Amniotic stem cell (primary cell): ENCODE measurements at places on chromosomes 6 and 20.

DNA sequence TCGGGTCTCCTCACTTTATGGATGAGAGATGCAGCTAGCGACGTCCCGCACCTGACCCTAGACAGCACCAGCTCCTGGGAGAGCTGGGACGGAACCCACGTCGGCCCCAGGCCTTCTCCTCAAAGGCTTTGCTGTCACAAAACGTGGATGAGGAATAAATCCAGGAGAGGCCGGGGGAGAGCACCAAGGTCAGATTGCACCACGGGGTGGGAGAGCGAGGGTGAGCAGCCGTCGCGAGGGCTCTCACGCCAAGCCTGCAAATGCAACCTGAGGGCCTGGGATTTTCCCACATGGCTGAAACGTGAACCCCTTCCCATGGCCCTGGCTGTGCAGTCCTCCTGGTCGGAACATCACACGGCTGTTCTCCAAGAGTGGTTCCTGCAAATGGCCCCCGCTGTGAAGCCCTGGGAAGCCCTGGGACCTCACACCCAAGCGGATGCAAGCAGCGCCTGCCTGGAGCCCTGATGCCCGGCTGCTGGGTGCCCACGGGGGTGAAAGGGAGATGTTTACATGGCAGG is 45.3 kb downstream of the DLL1 start:
- no peak for DNase-seq

- DNase-seq = no peak
These were observed 359.3 kb upstream of the PLCB4 start for GRCh38 chr20:8709627-8710026.

DNA sequence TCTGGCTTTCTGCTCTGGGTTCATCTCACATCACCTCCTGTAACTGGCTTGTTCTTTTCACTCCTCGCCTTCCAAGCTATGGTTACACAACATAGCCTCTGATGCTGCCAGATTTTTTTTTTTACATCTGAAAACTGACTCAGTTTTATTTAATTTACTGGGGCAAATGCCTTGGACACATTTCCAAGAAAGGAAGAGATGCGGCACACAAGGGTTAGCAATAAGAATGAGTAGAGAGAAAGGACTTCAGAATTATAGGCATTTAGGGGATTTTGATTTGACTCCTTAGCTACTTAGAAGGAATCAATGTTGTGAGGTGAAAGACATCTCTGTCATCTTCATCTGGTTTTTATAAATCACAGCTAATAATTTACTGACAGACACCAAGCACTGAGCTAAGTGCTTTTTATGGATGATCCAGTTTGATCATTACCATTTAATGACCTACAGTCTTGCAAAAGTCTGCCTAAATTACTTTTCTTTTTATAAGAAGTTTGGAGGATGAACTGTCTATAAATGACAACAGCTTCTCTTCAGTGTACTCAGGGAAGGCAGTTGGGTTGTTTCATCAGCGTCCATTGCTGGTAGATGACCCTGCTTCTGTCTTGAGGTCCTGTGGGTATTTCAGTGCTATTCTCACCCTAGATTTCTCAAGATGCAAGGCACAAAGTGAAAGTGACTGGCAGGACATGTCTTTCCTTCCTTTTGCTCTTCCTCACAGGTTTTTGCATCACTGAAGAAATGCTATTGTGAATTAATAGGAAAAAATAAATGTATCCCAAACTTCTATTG is 31.1 kb downstream of the LAMA4 start:
- peak; percentile 26 for DNase-seq

DNA sequence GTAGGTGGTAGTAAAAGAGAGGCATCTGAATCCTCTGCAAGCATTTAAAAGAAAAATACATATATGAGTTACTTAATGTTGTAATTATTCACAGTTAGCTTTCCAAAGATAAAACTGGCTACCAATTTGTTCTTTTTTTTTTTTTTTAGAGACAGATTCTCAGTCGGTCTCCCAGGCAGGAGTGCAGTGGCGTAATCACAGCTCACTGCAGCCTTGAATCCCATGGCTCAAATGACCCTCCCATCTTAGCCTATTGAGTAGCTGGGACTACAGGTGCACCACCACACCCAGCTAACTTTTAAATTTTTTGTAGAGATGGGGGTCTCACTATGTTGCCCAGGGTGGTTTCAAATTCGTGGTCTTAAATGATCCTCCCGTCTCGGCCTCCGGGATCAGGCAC is 36.5 kb downstream of the SGK1 start:
- DNase-seq = no peak

DNA sequence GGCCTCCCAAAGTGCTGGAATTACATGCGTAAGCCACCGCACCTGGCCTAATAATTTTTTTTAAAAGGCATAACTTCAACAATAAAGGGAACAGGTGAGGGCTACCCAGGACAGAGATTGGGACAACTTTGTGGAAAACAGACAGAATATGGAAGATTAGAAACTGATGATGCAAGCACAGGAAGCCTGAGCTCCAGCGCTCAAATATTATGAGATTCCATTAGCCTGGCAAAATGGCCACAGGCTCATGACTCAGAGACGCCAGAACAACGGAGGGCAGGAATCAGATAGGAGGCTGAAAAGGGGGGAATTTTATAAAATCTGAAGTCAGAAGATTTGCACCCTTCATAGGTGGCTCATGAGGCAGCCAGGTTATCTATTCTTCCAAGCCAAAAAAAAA is 103.1 kb upstream of the MRPS10 start:
- no peak for DNase-seq

DNA sequence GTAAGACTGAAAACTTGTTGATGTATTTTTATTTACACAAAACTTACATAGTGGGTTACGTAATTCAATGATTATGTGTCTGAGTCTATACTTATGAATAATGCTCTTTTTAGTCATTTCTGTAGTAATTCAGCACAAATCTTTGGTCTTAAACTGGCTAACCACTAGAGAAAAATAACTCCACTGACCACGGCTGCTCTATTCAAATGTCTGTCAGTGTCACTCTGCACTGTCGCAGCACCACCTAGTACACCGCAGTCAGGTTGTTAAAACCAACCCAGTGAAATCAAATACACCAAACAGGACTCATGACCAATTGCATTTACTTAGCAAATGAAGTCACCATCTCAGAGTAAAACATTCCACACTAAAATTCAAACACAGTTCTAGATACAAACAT is 93.5 kb upstream of the CCDC28A start:
- no peak for DNase-seq
